ENCODE measurements at places on chromosomes 6 and 20.
A peak's percentile ranks its signal among the peaks of the same experiment; 100 is the strongest.

GRCh38 chr20:13515796-13516558 is 122.8 kb downstream of the TASP1 start:
- no peak for DNase-seq

GRCh38 chr6:41427642-41428335 is 92.4 kb downstream of the NCR2 start:
- no peak for DNase-seq

DNA sequence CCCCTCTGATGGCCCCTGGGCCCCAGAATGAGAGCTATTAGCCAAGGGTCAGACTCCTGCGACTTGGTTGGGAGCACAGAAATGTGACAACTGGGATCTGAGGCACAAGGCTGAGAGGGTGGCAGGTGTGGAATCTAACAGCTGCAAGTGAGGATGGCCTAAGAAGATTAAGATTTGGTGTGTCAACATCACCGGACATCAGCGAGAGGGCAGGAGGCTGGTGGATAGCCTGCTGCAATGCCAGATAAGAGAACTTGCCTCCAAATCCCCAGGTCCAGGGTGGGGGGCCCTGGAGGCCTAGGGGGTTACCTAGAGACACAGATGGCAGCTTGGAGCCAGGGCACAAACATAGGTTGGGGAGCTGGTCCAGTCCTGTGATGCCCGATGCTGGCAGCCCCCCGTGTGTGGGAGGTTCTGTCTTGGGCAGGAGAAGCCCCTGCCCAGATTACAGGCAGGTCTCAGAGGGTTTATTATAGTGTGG is 155.8 kb downstream of the GRM4 start:
- DNase-seq: no peak

DNA sequence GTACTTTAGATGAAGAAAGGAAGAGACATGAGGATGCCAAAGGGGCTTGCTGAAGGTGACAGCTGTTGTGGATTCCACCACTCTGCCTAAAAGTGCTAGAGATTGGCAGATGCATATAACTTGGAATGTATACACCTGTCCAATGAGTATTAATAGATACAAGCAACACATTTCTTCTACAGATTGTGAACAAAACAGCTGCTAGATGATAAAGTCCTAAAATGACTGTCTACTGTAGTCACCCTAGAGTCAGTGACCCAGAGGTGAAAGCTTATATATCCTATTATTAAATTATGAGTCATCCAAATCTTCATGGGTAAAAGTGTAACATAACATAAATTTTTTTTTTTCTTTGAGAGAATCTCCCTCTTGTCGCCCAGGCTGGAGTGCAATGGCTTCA is 5.2 kb downstream of the RNF217 start:
- DNase-seq: no peak

- peak; percentile 90 for DNase-seq
Measured at GRCh38 chr20:6533761-6534479, 233.6 kb upstream of the BMP2 start.
